Stimulated activated naive CD8-positive, alpha-beta T cell treated with anti-CD3 and anti-CD28 coated beads, Interleukin-15, Interleukin-2, amounts not matched to agents 100 U/mL and 50 U/mL, for 24 hours (primary cell): ENCODE measurements at places on chromosomes 6 and 20.

DNA sequence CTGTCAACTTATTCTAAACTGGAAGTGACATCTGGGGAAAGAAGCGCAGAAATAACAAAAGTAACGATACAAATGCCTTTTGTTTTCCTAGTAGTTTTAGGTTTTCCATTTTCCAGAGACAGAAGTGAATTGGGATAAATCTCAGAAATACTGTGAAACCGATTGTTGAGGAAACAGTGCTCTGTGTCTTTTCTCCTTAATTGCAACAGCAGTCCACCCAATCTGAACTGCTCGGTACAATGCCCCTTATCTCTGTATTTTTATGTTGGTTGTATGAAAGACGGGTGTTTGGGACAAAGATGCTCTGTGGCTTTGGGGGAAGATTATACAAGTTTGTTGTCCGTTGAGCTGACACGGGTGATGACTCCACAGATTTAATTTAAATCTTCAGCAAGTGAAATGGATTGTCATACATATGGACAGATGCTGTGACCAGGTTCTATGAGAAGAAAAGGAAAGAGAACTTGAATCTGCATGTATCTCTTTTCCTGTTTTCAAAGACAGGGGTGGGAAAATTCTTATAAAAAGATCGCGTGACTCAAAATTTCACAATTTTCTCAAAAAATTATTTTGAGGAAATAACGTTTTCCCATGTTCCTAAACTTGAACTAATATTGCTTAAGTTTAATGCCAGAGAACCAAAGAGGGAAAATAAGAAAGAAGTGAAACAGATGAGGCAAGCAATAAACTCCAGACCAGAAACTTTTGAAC lies 41.2 kb downstream of the SASH1 start:
- no peak for DNase-seq

DNA sequence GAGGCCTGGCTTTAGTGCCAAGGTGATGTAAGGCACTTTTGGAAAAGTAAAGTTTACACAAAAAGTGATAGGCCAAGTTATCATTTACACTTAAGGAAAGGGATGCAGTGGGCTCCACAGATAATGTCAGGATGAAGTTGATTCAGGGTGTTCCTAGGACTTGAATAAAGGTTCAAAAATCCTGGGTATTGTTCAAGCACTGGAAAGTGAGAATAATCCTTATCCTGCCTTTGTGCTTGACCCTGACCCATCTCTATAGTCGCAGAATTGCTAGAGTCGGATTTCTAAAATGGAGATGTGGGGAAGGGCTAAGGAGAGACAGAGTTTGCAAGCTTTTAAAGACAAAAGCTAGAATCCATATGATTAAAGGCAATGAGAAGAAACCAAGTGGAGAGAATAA lies 115.6 kb downstream of the TIAM2 start:
- DNase-seq, result no peak

DNA sequence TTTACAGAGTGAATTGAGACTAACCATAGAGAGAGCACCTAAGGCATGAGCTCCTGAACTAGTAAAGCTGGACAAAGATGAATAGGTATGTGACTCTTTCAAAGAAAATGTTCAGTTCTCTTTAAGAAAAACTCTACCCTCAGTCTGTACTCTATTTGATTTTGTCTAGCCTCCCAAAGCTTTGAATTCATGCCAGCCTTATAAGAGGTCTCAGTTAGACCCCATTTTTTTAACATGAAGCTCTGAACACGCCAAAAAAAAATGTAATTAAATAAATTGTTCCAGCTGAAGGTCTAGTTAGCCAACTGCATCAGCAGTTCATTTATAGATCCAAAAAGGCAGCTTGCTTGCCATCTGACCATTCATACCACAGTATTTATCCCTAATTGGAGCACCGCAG lies 71.6 kb downstream of the COL9A1 start:
- no peak for DNase-seq

GRCh38 chr6:168269455-168270243 lies 49.9 kb downstream of the DACT2 start:
- no peak for DNase-seq

- DNase-seq, result no peak
Measured at GRCh38 chr6:139240161-139241010, 51.4 kb downstream of the TXLNB start.

GRCh38 chr6:116072368-116072767 lies 11.7 kb upstream of the FRK start:
- DNase-seq, result no peak

- DNase-seq, result no peak
Measured at GRCh38 chr20:39736434-39737327, 774.5 kb downstream of the DHX35 start.

- no peak for DNase-seq
Measured at GRCh38 chr6:33599413-33599938, 19.4 kb upstream of the BAK1 start.

- DNase-seq, result no peak
Measured at GRCh38 chr20:32429745-32430360, 71.7 kb downstream of the ASXL1 start.

- DNase-seq, result no peak
Measured at GRCh38 chr6:165962366-165962765, 205.3 kb downstream of the TBXT start.

- no peak for DNase-seq
Measured at GRCh38 chr20:54207053-54207742, 689 bp upstream of the PFDN4 start.

- no peak for DNase-seq
Measured at GRCh38 chr20:63314015-63314471, 21.1 kb downstream of the COL20A1 start.

GRCh38 chr6:31898383-31899011 lies 999 bp upstream of the EHMT2 start:
- DNase-seq, result peak; percentile 22

DNA sequence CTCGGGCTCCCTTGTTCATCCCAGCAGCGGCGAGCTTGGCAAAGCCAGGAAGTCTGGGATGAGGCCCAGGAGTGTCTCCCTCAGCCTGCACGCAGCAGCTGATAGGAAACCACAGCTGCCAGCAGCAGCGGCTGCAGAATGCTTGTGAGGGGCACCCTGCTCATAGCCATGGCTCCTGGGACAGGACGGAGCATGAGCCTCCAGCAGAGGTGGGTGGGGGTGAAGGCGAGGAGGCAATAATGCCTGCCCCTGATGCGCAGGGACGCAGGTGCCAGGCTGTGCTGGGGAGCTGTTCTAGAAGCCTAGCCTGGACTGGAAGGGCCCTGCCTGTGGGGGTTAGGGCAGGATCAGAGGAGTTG lies 157.9 kb downstream of the CD83 start:
- no peak for DNase-seq

GRCh38 chr6:163460307-163460782 lies 45.8 kb downstream of the QKI start:
- DNase-seq, result no peak

DNA sequence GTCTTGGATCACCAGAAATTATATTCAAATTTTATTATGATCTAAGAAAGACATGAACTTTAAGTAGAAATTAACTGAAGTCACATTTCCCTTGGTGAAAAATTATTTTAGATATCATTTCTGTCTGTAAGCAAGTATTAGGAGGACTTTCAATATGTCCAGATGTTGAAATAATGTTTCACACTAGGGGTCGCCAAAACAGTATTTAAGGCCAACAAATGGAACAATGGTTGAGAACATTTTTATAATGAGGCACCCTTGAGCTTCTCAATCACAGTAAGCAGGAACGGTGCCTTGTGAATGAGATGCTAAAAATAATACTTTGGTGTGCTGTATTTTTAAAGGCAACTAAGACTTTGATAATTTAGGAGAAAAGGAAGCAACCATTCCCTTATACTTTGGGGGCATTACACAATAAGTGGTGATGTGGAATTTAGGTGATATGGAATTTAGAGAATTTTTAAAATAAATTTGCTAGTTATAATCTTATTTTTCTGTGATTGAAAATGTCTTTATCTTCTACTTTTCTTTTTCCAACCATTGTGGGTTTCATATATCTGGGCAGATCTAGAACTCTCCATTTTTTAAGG lies 9.6 kb upstream of the SF3B5 start:
- DNase-seq, result peak; percentile 32

DNA sequence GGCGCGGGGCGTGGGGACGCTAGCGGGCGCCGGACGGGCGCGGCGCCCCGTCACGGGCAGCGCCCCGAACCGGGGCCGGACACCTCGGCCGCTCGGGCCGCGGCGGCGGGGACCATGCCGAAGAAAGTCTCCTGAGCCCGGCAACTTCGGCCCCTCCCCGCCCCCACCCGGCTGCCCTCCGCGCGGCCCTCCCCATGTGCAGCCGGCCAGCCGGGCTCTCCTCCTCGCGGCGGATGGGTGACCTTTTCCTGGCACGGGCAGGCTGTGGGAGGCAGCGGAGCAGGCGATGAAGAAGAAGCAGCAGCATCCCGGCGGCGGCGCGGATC lies 278 bp downstream of the UST start:
- peak; percentile 44 for DNase-seq
